Mesenchymal stem cell (in vitro differentiated cells and primary cell): ENCODE measurements at places on chromosomes 6 and 20.
A peak's percentile ranks its signal among the peaks of the same experiment; 100 is the strongest.

DNA sequence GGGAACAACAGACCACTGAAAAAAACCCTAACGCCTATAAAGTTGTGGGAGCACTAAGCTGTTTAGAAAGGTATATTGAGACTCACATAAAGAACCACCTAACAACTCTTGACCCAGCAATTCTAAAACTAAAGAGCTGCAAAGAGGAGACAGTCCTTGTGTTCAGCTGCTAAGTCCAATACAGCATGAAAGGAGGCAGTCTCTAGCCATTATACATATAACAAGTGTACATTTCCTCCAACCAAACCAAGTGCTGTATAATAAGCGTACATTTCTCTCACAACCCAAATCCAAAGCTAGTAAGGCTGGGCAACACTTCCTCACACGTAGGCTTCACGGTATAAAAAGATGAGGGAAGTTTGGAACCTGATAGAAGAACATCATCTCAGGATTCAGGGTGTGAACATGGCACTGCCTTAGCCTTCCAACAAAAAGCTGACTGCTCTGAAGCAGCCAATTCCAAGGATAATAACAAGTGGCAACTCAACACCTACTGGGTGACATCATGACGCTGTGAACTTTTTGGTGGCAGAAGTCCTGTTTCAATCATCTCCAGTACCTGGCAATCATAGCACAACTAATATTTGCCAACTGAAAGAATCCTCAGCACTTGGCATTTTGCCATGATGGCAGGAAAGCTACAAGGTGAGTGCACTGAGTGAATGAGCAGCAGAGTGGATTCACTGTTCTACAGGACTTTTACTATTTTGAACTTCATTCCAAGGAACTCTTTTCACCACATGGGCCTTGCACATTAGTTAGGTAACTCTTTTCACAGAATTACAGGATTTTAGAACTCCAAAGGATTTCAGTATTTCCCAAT, 16.6 kb downstream of the TBC1D20 start:
- no peaks in the 10 kb centered on the region for H3K27me3 ChIP-seq
- no peak overlapping the region for H3K4me3 ChIP-seq
- DNase-seq = no peak
- H3K4me1 ChIP-seq = peaks cover 9% of the 10 kb centered on the region

- DNase-seq = peak; percentile 87
- H3K4me1 ChIP-seq = no peaks in the 10 kb centered on the region
- no peaks in the 10 kb centered on the region for H3K36me3 ChIP-seq
- H3K27ac ChIP-seq = no peak overlapping the region
- peaks cover 8% of the 10 kb centered on the region for H3K27me3 ChIP-seq
Observed at GRCh38 chr6:16089232-16090062, 39.4 kb upstream of the MYLIP start.

GRCh38 chr6:169960886-169961611, 209.6 kb downstream of the ERMARD start:
- H3K4me1 ChIP-seq = peaks cover 3% of the 10 kb centered on the region
- H3K27me3 ChIP-seq = peaks cover 57% of the 10 kb centered on the region
- H3K27ac ChIP-seq = no peak overlapping the region
- H3K36me3 ChIP-seq = no peaks in the 10 kb centered on the region
- DNase-seq = no peak
- no peak overlapping the region for H3K4me3 ChIP-seq

DNA sequence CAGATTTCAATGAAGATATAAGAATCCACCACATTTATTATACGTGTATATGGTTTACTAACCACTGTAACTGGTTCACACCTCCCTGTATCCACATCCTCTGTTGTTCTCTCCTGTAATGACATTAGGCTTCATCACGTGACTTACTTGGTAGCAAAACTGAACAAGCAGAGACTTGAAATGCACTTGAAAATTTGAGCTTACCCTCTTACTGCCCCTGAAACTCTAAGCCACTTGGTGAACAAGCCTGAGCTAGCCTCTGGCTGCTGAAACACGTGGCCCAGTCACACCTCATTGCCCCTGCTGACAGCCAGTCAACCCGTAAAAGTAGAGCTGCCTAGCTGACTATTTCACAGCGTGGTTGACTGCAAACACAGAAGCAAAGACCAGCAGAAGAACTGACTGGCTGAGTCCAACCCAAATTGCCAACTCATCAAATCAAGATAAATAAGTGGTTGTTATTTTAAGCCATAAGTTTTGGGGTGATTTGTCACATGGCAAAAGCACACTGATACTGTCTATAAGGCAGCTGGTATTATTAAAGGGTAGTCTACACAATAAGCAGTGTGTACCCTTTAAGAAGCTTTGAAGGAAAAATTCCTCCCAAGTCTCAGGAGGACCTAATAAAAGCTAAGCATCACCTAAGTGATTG, 109.0 kb downstream of the RALGAPA2 start:
- H3K36me3 ChIP-seq = no peaks in the 10 kb centered on the region
- H3K4me3 ChIP-seq = no peak overlapping the region
- no peaks in the 10 kb centered on the region for H3K27me3 ChIP-seq
- no peak for DNase-seq
- H3K27ac ChIP-seq = peak overlapping the region; percentile 53

GRCh38 chr6:106924694-106925523, 49.6 kb downstream of the CD24 start:
- no peaks in the 10 kb centered on the region for H3K4me1 ChIP-seq
- H3K27ac ChIP-seq = no peak overlapping the region
- no peaks in the 10 kb centered on the region for H3K36me3 ChIP-seq

GRCh38 chr6:141521440-141521839, 611.3 kb upstream of the GJE1 start:
- H3K36me3 ChIP-seq = no peaks in the 10 kb centered on the region
- H3K27ac ChIP-seq = no peak overlapping the region
- H3K4me1 ChIP-seq = no peaks in the 10 kb centered on the region
- H3K4me3 ChIP-seq = no peak overlapping the region
- no peak for DNase-seq

GRCh38 chr6:159953091-159953601, 15.7 kb upstream of the IGF2R start:
- no peaks in the 10 kb centered on the region for H3K36me3 ChIP-seq
- no peak overlapping the region for H3K4me3 ChIP-seq
- peaks cover 10% of the 10 kb centered on the region for H3K4me1 ChIP-seq
- peak; percentile 90 for DNase-seq
